ENCODE measurements at places on chromosomes 6 and 20. TPM values are rescaled to one million over a fixed set of nuclear protein-coding genes. Genes with fewer than 3 reads are reported as not detected.

The SMLR1 gene
- not detected for total RNA-seq

DNA sequence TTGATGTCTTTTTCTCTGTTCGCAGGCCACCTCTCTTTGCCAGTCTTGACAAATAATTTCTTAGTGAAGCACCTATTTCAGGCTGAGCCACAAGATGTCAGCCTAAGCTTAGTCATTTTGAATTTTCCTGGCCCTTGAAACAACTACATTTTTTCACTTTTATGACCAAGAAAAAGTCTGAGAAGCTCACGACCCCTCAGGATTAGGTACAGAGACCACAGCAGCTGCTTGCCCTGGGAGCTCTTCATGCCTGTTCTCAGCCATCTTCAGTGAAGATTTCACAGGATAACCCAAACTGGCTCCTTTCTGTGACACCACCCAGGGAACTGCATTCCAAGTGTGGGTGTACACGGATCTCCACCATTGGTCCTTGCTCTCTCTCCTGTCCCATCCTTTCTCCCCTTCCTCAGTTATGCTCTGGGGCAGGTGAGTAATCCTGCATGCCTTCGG lies 38.4 kb upstream of the SPTLC3 start:
- DNase-seq, result peak; percentile 28

The TSPO2 gene
- total RNA-seq, result not detected

The PPP1R14C gene
- 0.26 TPM for total RNA-seq

DNA sequence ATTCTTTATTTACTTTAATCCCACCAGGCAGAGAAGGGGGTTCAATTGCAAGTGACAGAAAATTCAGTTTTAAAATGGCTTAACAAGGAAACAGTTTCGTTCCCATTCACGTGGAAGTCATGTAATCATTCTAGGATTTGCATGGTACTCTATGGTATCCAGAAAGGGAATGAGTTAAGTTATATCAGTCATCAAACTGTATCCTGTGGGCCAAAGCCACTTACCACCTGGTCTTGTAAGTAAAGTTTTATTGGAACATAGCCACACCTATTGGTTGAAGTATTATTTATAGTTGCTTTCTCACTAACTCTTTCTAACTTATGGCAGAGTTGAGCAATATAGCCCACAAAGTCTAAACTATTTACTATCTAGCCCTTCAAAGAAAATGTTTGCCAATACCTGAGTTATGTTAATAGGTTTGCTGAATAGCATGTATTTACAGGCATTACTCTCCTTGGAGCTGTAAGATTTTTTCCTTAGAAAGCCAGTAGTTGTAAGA lies 10.2 kb upstream of the MMS22L start:
- no peak for DNase-seq

- DNase-seq, result no peak
Measured at GRCh38 chr20:48492015-48492714, 335.6 kb downstream of the PREX1 start.

GRCh38 chr6:109330263-109330662 lies 52.0 kb downstream of the CD164 start:
- DNase-seq, result no peak

DNA sequence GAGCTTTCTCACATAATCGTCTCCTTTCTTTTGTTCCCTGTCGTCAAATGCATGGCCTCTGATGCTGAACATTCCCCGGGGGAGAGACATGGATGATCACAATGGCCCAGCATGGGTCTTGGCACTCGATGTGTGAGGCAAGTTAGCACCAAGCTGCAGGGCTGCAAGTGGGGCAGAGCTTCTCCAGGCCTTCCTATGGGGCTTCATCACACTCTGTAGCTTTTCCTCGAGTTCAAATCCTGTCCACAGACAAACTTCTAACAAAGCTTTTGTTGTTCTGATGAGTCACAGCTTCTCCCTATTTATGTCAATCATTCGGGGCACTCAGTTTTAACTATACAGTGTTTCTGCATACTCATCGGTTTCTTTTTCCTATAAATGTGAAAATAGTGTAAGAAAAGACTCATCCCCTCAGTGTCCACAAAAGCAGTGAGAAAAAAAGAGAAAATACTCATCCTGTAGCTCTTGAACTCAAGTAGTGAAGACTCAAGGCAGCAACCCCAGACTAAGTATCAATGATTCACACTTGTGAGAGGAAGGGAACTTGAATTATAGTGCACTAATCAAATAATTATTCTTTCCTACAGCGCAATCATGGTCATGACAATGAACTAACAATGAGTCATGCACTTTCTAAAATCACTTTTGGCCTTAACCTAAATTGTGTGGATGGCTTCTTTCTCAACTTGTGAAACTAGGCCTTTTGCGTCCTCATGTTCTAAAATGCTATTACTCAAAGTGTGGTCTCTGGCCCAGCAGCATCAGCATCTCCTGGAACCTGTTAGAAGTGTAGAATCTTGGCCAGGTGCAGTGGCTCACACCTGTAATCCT lies 68.4 kb upstream of the NOX3 start:
- no peak for DNase-seq

DNA sequence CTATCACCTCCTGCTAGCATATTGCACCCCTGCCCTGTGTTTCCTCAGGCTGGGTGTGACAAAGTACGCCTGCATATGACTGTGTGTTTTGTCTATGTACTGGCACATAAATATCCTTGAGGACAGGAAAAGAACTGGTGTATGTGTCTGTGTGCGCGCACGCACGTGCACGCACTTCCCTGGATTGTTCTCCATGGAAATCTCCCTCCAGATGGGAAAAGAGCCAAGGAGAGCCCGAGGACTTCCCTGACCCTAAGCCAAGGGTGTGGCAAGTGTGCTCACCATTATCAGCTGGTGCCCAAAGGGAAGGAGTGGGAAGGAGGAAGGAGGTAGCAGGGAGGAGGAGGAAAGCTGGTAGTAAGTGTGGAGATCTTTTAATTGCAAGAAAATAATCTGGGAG lies 117.6 kb downstream of the HIVEP2 start:
- peak; percentile 16 for DNase-seq

The ME1 gene
- 10.4 TPM for total RNA-seq

Data from body of pancreas (tissue), 4 donors.